ENCODE measurements at places on chromosomes 1 and 21.

DNA sequence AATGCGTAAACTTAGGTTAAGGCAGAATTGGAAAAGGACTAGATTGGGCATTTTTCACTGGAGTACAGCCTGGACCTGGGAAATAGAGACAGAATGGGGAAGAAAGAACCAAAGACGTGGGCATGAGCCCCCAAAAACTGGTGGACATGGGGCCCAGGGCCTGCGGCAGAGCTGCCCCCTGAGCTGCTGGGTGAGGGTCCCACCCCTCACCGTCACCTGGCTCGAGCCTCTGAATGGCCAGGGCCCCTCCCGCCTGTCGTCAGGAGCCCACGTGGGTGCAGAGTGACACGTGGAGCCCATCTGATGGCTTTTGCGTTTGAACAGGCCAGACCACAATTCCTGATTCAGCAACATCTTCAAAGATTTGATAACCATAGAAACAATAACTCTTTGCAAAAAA lies 360.9 kb upstream of the VAMP3 start:
- DNase-seq = no peak

- no peak for DNase-seq
Measured at GRCh38 chr1:172451002-172451443, 7.2 kb upstream of the PIGC start.

- no peak for DNase-seq
Measured at GRCh38 chr1:54812801-54813484, 11.8 kb upstream of the TTC22 start.

- DNase-seq = no peak
Measured at GRCh38 chr1:10751160-10751559, 45.3 kb downstream of the CASZ1 start.

- DNase-seq = no peak
Measured at GRCh38 chr1:208235982-208236761, 8.0 kb downstream of the PLXNA2 start.

- no peak for DNase-seq
Measured at GRCh38 chr1:204192046-204192445, 4.2 kb downstream of the KISS1 start.

DNA sequence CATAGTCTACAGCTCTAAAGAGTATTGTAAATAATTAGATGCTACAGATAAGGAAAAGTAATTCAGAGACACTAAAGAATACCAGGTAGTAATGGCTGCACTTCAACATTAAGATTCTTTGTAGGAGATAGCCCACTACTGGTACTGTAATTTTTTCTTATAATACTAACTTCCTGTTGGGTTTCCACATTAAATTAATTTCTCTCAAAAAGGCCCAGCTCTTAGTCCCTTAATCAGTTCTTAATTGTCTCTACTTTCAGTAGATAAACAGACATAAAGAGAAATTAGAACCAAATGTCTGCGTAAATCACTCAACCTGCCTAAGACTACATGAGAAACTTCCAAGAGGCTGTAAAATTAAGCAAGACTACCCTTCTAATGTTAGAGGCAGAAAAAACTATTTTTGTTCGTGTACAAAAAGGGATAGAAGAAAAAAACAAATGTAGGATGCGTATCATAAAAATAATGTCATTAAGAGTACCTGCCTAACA lies 83.4 kb downstream of the NOTCH2 start:
- no peak for DNase-seq

DNA sequence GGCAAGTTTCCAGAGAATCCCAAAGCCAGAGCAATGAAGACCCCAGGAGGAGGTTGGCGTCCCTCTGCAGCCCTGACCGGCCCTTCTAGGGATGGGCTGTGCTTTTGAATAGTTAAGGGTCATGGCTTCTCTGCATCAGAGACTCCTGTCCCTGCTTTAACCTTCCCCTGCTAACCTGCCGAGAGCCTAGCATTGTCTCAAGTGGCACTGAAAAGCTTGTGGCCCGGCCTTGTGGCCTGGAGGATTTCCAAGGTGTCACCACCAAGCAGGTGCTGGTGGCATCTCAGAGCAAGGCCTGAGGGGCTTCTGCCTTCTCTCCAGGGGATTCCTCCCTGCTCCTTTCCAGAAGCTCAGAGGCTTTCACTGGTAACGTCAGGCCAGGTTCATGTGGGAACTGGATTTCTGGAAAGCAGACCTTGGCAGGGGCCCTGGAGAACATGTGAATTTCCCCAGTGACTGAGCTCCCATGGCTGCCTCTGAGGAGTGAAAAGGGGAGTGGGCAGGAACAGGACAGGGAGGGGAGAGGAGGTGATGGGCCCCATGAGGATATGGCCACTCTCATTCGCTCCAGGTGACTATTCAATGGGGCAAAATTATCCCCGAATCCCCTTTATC lies 409.9 kb downstream of the PTPRU start:
- DNase-seq = no peak

GRCh38 chr1:171280599-171280998 lies 32.3 kb downstream of the FMO1 start:
- DNase-seq = no peak

DNA sequence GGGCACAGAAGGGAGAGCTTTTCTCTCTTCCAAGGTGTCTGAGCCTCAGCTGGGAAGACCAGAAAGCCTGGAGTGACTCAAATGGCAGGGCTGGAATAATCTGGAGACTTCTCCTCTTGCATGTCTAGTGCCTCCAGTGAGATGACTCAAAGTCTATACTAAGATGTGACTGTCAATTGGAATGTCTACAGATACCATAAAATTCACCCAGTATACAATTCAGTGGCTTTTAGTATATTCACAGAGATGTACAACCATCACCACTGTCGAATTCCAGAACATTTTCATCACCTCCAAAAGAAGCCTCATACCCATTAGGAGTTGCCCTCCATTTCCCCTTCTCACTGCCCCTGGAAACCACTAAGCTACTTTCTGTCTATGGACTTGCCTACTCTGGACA lies 47.9 kb upstream of the CNN3 start:
- DNase-seq = no peak

DNA sequence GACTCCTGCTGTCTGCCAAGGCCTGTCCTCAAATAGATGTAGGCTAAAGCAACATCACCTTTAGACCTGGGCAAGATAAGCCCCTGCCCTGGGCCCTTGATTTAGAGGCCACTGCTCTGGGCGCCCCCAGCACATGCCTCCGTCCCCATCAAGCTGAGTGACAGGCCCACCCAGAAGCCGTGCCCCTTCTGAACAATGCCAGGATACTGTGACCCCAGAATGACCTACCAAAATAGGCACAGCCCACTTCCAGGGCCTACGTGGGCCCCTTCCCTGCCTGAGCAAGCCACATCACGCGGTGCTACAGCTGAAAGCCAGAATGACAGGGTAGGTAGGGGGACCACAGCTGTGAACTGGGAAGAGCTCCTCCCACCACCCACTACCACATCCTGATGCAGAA lies 24.7 kb upstream of the BECN2 start:
- no peak for DNase-seq

DNA sequence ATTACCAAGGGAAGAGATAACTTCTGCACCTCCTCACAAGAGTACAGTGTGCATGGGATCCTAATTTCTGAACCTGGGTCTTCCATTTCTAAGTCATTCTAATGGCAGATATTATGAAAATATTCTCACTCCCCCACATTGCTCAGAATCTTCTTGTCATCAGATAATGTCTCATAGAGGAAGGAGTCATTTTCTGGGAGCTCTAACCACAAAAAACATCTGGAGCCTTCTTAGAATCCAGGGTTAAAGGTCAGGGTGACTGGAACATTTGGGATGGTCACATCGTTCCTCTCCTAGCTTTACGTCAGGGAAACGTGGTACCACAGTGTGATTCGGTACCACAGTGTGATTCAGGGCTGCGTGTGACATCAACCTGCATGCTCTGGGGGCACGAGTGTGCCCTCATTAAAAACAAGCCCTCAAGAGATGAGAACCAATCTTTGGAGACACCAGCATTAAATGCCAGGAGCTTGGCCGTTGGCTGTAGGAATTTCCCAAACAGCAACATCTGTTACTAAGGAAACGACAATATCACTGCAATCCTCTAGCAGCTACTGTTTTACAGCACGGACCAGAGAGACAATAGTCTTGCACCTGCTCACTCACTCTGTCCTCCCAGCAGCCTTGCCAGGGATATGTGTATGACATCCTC lies 179.1 kb downstream of the PSMG1 start:
- DNase-seq = no peak

GRCh38 chr21:39774227-39774626 lies 29.2 kb downstream of the IGSF5 start:
- no peak for DNase-seq

- DNase-seq = no peak
Measured at GRCh38 chr1:10528066-10529014, 53.6 kb downstream of the PEX14 start.

DNA sequence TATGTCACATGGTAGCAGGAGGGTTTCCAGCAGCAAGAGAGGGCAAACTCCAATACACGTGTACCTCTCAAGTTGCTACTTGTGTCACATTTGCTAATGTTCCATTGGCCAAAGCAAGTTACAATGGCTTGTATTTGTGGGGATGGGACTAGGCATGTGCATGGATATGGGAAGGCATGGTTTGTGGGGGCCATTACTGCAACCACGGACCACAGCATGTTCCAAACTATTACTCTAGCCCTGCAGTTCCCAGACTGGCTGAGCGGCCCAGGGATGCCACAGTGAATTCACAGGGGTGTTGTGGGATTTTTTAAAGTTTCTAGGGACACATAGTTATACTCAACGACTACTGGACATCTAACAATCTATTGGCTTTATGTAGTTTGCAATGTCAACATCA lies 133.1 kb downstream of the GIPC2 start:
- DNase-seq = no peak

DNA sequence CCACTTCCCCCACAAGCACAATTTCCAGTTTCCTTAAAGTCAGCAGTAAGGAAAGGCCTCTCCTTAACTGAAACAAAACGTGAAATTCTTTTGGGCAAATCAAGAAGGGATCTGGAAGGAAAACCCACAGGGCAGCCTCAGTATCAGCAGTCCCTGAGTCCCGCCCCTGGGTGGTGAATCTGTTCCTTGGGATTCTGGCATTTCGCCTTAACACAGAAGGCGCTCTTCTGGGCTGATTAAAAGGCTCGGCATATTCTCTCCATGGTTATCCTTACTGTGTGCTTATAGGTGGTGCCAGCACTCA lies 12.2 kb upstream of the RAB4A start:
- no peak for DNase-seq

DNA sequence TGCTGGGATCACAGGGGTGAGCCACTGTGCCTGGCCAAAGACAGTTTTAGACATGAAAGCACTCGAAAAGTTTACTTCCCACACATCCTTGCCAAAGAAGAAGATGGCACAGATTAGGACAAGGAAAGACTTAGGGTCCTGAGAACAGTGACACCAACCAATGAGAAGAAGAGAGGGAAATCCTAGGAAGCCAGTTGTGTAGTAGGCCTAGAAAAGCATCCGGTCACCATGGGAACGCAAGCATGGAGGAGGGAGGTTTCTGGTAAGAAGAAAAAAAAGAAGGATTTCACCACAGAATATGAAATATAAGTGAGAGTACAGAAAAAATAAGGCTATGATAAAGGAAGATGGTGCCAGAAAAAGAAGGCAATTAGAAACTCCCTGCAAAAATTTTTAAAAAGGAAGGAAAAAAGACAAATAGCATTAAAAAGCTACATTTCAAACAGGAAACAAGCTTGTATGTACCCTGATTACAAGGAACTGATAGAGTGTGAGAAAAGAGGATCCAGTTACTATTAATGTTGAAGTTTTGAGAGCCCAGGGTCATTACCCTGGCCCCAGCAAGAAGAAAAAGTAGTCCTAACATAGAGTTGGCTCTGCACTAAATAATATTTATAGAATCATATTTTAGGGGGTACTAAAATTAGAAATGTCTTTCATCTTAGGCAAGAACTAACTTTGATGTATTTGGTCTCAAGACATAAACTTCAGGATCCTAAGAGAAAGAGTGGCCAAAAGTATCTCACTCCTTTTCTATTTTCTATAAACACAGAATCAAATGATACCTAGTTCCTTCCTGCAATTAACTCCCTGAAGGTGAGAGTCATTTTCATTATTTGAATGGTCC lies 16.1 kb downstream of the DIPK1A start:
- no peak for DNase-seq

DNA sequence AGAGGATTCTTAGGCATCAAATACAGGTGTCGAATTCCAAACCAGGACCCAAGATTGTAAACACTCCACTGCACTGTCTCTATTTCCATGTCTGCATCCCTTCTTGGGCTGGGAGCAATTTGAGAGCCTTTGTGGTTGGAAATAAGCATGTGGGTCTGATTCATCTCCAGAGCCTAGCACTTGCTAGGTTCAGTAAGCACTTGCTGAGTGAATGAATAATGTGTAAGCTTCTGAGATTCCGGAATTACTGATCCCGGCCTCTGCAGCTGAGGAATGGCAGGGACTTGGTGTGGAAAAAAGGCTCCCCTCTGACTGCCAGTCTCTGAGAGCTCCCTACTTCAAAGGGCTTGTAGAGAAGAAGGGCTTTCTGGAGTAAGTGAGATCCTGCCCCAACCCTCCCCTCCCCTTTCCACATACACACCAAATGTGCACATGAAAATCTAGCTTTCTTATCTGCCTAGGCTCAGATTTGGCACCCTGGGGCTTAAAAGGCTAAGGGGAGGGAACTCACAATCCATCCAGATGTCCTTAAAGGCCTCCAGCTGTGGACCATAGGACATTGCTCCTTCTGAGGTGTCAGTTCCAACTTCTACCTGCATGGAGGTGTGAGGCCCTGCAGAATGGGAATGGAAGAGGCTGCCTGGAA lies 39.6 kb upstream of the TRABD2B start:
- no peak for DNase-seq

- DNase-seq = no peak
Measured at GRCh38 chr1:1971688-1972087, 31.9 kb downstream of the CFAP74 start.

DNA sequence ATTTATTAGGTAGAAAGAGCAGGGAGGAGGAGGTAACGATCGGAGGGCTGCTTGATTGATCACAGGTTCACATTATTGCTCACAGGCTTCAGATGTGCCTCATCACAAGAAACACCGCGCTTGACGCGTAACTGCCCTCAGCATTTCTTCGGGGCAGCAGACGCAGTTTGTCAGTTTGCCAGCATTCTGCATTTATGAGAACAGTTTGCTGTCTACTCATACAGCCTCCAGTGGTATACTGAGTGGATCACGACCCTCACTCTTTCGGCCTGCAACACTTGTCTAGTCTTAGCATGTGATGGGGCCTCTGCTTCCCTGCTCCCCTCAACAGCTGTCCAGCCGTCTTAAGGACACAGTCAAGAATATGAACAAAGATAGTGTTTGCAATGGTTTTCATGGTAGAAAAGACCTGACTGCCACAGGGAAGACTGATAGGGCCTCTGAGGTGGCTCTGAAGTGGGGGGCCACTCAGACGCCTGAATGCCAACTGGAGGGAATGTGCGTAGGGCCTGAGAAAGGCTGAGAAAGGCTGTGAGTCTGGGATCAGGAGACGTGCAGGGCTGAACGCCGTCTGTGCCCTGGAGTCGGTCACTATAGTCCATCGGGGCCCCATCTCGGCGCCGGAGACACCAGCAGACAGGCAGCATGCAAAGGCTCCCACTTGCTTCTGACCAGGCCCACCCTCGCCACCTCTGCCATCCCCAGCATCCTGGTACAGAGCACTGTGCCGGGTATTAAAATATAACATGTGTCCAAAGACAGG lies 45.0 kb downstream of the UBE2G2 start:
- no peak for DNase-seq

All from stimulated activated CD8-positive, alpha-beta memory T cell treated with anti-CD3 and anti-CD28 coated beads, Interleukin-7, amount 100 ng/mL, for 24 hours (primary cell).